ENCODE measurements at places on chromosomes 4 and X.
A peak's percentile ranks its signal among the peaks of the same experiment; 100 is the strongest.

GRCh38 chrX:338281-338835 lies 19.8 kb upstream of the GTPBP6 start:
- DNase-seq: no peak

DNA sequence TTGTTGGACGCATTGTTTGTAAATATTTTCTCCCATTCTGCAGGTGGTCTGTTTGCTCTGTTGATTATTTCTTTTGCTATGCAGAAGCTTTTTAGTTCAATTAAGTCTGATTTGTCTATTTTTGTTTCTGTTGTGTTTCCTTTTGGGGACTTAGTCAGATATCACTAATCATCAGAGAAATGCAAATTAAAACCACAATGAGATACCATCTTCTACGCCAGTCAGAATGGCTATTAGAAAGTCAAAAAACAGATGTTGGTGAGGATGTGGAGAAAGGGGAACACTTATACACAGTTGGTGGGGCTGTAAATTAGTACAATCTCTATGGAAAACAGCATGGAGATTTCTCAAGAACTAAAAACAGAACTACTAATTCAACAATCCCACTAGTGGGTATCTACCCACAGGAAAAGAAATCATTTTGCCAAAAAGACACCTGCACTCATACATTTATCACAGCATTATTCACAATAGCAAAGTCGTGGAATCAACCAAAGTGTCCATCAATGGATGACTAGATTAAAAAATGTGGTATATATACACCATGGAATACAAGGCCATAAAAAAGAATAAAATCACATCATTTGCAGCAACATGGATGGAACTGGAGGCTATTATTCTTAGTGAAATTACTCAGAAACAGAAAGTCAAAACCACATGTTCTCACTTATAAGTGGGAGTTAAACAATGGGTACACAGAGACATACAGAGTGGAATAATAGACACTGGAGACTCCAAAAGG lies 8.1 kb downstream of the COQ2 start:
- no peak for DNase-seq

- DNase-seq: no peak
These were observed 357.8 kb downstream of the MID1IP1 start for GRCh38 chrX:39158801-39159657.

GRCh38 chr4:3807822-3808496 lies 41.8 kb downstream of the ADRA2C start:
- DNase-seq: no peak

DNA sequence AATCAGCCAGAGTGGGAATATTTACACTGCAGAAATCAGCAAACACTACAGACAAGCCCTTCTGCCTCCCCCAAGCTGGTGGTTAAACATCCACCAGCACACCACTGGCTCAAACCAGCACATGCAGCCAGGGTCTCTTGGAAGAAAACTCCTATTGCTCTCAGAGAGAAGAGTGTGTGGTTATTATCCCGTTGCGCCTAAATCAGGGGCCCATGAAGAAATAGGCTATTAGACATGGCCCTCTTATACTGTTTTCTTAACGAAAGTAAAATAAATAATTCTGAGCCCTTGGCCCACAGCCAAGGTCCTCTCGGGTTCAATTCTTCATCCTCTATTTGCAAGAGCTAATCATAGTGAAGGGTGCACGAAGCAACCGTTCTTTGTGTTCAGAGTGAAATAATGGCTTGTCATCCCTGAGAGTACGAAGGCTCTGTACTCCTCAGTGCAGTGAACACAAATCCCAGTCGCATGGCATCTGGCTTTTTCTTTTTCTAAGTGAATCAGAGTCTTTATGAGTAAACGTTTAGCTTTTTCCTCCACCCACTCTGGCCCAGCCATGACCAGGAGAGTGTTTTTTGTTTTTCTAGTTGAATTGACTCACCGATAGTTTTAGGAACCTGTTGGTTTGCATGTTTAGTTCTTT lies 33.4 kb upstream of the RBM47 start:
- DNase-seq: peak; percentile 17

GRCh38 chr4:47945930-47946726 lies 31.7 kb upstream of the NFXL1 start:
- DNase-seq: no peak

DNA sequence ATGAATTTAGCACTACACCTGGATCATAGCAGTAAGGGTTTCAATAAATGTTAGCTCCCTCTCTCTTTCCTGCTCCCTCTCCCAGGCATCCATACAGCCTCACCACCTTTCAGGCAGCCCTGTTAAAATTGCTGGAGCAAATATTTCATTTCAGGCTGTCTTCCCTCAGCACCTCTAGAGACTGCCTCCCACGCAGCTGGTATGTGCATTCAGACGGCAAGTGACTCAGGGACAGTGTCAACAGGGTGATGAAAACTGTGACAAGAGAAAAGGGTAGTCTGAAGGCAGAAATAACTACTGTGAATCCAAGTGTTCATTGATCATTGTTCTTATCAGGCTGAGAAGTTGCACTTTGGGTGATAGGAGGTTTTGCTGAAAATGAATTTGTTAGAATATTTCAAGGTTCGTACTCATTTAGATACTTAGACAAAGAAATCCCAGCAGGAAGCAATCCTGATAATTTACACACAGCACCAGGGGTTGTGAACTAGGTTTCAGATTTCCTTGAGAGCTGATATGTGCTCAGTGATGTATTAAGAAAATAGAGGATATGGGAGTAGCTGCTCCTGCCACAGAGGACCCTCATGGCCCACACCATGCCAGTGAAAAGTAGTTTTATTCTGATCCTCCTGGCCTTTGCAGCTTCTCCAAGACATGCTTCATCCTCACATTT lies 424.2 kb downstream of the FGF13 start:
- no peak for DNase-seq

DNA sequence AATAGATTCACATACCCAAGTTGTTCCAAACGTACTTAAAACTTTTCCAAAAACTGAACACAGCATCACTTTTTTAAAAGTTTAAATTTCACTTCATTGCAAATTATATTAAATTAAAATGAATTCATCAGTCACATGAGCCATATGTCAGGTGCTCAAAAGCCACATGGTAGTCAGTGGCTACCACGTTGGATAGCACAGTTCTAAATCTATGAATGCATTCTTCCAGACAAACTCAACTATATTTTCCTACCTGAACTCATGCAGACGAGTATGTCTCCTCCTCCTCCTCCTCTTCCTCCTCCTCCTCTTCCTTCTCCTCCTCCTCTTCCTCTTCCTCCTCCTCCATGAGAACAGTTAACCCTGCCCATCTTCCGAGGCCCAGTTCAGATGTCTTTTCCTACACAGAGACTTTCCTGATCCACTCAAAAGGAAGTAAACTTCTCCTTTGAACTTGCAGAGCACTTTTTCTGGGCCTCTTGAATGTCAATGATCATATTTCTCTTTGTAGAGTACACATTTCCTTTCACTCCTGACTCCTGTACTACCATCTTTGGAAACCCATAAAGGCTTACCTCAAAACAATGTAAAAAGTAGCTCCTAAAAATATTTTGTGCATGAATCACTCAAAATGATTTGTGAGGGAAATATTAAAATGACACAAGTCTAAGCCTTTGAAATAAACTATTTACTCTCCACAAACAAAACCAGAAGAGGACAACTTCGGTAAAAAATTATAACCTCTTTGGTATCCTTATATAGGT lies 172.6 kb downstream of the AMELX start:
- no peak for DNase-seq

- no peak for DNase-seq
These were observed 156.3 kb downstream of the TMEM164 start for GRCh38 chrX:110159235-110159634.

DNA sequence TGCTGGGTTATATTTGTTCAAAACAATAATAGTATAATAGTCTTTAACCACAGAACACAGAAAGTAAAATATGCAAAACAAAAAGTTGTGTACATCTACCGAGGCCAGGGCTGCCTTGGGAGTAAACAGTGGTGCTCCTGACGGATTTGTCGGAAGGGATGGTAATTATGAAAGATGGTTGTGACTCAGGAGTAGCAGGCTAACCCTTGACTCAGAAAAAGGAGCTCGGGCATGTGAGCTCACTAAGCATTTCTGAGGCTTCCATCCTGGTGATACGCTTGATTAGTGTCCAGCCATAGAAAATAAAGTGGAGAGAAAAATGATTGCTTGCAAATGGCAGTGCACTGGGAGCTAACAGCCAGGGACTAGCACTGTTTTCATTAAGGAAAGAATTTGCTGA lies 53.2 kb upstream of the SPANXB1 start:
- no peak for DNase-seq

GRCh38 chr4:102387552-102388150 lies 42.4 kb upstream of the SLC39A8 start:
- DNase-seq: no peak

DNA sequence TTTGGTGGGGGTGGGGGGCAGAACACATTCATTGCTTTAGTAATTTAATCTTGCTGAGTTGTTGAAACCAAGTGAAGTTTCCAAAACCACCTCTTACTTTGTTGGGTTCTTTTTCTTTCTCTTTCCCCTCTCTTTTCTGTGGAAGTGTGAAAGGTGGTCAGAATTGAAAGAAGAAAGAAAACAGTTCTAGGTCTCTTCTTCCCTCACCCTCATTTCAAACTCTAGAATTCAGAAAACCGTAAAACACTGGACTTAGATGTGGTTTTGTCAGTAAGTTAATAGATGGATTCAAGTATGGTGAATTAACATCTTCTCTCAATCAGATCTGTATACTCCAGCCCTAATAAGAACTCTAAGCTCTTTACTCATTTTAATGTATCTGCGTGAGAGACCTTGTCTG lies 23.7 kb downstream of the PLP1 start:
- DNase-seq: no peak

- no peak for DNase-seq
These were observed 51.3 kb upstream of the AFAP1 start for GRCh38 chr4:7990807-7991459.

DNA sequence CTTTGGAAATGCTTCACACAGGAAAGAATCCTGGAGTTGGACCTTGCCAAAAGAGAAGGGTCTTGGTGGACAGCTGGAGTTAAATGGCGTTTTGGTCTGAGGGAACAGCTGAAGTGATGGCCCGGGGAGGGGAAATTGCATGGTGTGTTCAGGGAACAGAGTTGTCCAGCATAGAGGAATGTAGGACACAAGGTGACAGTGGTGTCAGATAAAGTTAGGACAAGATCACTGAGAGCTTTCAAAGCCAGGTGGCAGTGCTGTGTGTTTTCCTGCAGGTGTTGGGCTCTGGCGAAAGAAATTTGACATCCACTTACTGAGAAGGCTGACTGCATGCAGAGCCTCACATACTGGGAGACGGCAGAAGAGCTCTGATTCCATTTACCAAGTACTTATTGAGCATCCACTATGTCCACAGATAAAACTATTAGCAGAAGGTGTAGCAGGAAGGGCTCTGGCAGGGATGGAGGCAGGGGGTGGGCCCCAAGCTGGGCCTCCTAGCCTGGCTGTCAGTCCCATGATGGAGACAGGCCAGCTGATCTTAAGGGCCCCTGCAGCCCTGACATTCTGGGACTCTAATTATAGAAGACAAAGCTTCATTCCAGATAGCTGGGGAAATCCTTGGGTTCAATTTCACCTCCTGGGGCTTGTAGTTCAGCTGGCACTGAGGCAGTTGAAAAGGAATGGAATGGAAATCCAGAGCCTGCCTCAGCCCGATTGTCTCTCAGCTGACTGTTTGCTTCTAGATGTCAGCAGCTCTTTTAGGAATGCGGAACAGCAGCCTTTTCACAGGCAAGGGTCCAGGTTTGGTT lies 150.2 kb upstream of the MAMLD1 start:
- DNase-seq: no peak

- no peak for DNase-seq
These were observed 162.5 kb upstream of the AFF2 start for GRCh38 chrX:148337873-148338272.

GRCh38 chrX:118723376-118723775 lies 4.0 kb upstream of the IL13RA1 start:
- no peak for DNase-seq

- DNase-seq: no peak
These were observed 33.6 kb downstream of the RPGR start for GRCh38 chrX:38293741-38294140.

DNA sequence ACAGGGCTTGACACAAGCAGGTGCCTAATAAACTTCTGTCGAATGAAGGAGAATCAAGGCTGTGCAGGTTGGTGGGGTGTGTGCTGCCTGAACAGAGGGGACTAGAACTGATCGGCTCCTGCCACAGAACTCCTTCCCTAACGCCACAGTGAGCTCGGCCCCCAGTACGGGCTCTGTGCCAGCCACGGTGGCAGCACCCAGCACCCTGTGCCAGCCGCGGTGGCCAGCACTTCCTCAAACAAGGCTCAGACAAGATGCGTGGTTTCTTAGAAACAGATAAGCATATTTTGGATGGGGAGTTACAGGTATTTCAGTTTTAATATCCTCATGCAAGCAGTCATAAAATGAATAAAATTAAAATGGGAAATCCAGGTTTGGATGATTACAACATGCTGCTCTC lies 26.0 kb upstream of the C4orf50 start:
- no peak for DNase-seq

- no peak for DNase-seq
These were observed 76.0 kb downstream of the INTS6L start for GRCh38 chrX:135596495-135596894.

DNA sequence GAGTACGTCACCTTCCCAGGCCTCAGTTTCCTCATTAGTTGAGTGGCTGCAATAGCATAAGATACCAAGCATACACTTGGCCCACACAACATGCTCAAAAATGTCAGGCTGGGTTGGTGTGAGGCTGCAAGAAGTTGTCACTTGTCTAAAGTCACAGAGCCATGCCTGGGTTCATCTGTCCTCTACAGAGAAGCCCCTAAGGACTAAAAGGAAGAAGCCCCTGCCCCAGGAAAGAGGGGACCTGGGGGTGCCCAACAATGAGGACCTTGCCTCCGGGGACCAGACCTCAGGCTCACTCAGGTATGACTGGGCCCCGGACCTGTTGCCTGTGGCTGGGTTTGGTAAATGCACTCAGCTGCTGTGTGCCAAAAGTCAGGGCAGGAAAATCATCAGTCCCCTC lies 82.7 kb downstream of the CRMP1 start:
- no peak for DNase-seq

GRCh38 chrX:136473663-136474062 lies 14.1 kb upstream of the BRS3 start:
- DNase-seq: no peak

- no peak for DNase-seq
These were observed 510 bp downstream of the HMGB3 start for GRCh38 chrX:150983521-150984168.

DNA sequence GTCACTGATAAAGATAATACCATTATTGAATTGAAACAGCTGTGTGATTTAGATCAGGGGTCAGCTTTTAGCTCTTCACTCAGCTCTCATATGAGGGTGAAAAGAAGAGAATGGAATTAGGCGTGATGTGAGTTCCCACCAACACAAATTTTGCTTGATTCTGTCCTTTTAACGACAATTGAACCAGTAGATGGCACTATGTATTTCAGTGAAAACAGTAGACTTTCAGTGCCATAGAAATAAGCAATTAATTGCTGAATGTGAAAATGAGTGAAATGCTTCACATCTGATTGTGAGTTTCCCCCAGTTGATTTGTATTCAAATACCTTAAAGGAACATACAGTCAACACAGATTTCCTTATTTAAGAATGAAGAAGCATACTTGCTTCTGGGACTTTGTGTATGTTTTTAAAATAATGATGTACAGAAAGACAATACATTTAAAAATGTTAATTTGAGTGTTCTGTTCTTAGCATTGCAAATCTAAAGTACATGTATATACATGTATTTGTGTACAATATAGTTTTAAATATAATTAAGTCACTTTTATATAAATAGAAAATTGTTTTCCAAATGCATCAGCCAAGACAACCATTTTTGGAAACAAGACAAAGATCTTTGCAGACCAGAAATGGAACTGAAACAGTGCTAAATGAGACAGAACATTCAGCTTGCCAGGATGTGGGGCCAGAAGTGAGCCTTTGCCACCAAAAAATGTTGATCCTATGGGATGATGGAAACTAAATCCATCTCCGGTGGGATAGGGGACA lies 178.8 kb downstream of the SNCA start:
- no peak for DNase-seq

Measured in brain pericyte (primary cell).